ENCODE measurements at places on chromosomes 5 and 9.

DNA sequence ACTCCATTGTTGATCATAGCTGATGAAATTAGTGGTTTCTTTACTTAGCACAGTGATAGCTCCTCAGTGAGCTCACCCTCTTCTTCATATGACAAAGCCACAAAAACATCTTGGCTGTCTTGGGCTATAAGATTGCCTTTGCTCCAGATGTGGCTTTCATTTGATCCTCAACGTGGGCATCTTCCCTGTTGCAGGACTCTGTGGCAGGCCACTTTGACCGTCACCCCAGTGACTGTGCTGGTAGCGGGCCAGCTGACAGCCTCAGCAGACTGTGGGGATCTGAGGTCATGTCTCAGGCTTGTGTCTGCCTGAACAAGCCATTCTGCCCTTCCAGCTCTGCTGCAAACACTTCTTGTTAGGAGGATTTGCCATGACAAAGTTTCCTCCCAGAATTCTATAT is 422.2 kb downstream of the NR2F1-AS1 start:
- DNase-seq = no peak

DNA sequence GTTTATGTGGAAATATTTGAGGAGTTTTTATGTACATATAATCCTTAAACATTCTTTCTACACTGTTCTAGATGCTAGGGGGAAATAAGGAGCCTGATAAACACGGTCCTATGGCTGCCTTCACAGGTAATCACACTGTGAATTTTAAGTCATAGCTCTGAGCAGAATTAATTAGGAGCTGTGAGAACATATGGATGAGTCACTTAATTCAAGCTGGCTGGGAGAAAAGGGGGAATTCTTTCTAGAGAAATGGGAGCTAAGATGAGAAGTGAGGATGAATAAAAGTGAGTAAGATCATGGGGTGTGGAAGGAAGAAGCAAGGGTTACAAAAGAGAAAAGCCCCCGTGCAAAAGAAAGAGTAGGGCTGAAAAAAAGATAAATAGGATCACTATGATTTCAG is 290.8 kb downstream of the DNAH5 start:
- DNase-seq = no peak

GRCh38 chr5:141328231-141328630 is 2.1 kb upstream of the PCDHGA1 start:
- DNase-seq = no peak

DNA sequence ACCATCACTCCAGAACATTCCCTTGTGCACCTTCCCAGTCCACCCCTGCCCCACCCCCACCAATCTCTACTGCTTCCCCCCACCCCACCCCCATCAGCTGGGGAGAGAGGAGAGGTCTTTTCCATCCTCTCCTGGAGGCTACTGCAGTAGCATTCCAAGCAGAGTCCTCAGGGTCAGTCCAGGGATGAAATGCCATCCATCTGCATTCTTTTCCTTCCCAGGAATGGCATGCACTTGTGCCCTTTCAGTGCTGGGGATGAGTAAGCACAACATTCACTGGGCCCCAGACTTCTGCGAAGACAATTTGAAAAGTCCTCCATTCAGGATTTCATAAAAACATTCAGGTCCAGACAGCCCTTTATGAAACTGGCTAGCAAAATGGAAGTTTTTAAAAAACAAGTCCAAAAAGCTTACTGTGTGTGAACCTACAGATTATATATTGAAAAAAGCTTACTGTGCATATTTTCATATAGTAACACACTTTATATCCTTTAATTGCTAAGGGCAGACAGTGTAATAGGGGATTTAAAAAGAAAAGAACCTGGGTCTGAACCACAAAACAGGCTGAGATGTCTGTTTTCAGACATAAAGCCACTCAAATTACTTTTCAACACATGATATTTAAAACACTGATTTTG is 50.0 kb upstream of the GOLPH3 start:
- no peak for DNase-seq

- DNase-seq = no peak
Measured at GRCh38 chr5:8290721-8291120, 421.8 kb downstream of the MTRR start.

DNA sequence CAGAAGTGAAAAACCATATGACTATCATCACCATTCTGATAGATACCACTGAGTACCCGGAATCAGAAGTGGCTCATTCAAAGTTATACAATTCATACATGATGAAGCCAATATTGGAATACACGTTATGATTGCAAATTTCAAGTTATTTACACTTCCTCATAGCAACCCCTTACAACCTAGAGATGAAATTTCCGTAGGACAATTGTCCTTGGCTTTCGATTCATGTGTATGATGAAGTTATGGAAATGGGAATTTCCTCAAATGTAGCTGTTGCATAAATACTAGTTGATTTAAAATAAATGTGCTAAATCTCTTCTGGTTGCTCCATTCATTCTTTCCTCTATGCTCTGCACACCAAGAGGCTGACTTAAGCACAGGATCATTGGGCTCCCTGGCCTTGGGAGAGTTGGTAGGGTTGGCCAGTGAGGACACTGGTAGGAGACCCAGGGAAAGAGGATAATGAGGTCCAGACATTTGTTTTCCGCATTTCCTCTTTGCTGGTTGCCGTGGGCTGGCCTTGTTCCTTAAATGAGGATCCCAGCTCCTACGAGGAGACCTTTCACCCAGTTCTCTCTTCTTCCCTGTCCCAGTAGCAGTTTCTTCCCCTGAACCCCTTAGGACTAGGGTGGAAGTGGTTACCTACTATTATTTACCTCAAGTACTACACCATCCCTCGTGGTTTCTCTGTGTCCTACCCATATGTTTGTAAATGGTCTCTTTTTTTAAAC is 90.3 kb downstream of the ZNF474 start:
- no peak for DNase-seq

DNA sequence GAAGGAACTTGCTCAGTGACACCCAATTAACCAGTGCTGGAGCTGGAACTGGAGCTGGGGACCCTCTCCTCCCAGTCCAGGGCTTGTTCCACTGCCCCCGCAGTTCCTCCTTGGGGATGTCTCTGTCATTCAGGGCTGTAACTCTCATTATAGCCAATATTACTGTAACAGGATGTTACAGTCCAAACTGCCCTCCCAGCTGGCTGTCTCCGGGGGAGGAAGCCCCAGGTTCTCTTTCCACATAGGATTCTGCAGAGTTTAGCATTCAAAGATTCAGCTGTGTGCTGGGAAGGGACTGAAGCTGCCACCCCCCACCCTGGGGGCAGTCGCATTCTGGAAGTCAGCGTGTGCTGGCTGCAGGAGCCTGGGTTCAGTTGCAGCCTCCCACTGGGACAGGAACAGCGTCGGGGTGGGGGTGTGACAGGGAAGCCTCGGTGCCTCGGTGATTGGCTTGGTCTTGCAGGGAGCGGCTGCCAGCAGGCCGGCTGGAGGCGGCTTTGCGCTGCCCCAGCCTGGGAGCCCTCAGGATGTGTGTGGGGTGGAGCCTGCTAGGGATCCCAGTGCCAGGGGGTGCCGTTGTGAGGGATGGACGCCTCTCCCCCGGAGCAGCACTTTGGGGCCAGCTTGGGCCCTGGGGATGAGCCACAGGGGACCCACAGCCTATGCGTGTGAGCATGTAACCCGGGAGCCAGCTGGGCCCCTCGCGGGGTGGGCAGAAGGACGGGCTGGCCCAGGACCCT is 101.1 kb downstream of the RGS3 start:
- DNase-seq = no peak

- no peak for DNase-seq
Measured at GRCh38 chr9:86747711-86748110, 199.6 kb downstream of the GAS1 start.

DNA sequence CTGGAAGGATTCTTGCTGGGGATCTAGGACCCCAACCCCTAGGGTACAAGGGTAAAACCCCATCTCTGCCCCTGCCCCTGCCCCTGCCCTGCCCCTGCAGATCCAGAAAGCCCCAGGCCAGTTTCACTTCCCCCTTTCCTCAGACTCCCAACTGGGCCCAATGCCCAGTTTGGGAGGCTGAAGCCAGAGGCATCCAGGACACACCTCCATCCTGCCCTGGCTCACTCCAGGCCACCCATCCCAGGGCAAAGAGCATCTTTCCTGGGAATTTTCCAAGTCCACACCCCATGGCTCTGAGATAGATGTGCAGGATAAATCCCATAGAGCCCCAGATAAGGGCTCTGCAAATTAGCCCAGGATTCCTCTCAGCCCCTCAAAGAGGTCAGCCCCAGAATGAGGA is 17.4 kb downstream of the CNTFR start:
- no peak for DNase-seq

DNA sequence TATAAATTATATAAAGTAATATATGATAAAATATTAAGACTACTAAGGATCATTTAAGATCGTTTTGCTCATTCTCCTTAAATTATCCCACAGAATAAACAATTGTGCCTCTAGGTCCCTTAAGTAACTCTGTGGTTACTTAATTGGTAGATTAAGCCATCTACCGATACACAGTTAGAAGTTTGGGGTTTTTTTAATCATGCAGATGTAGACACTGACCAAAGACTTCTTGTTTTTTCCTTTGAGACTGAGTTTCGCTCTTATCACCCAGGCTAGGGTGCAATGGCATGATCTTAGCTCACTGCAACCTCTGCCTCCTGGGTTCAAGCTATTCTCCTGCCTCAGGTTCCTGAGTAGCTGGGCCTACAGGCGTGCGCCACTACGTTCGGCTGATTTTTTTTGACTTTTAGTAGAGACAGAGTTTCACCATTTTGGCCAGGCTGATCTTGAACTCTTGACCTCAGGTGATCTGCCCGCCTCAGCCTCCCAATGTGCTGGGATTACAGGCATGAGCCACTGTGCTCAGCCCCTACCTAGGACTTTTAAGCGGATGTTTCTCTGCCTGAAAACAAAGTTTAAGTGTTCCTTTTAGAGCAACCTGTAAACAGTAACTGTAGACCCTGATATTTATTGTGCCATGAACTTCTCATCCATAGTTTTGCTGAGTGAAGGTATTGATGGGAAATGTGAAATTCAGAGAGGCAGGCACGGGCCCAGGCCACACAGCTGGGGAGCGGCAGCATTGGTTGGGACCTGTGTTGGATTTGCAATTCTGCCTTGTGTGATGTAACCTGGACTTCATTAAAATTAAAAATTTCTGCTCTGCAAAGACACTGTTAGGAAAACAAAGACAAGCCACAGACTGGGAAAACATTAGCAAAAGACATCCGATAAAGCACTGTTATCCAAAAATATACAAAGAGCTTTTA is 11.6 kb downstream of the CEL start:
- DNase-seq = no peak

DNA sequence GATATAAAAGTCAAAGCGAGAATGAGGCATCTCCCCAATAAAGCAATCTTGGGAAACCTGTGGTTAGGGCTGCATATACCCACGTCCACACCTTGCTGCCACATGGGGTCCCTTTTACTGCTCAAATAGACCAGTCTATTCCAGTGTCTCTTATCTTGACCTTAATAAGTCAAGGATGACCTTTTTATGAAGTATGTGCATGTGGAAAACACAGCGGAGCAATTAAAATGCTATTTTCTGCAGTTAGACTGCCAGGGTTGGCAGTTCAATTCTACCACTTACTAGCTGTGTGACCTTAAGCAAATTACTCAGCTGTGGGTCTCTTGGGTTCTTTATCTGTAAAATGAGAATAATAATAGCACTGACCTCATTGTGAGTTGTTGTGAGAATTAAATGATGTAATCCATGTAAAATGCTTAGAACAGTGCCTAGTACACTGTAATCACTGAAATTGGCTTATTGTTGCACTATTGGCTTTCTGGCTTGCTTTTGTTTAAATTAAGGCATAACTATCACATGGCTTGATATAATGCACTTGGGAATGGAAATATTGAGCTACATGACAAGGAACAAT is 67.8 kb upstream of the HSPB3 start:
- DNase-seq = no peak

Measured in GM13976 (cell line).